ENCODE measurements at places on chromosomes 3 and 15.

- no peak for DNase-seq
Observed at GRCh38 chr3:71779674-71780377, 5.1 kb downstream of the PROK2 start.

GRCh38 chr15:65577129-65577996 lies 33.6 kb downstream of the INTS14 start:
- no peak for DNase-seq

GRCh38 chr3:153210660-153211059 lies 48.6 kb downstream of the RAP2B start:
- DNase-seq: no peak

DNA sequence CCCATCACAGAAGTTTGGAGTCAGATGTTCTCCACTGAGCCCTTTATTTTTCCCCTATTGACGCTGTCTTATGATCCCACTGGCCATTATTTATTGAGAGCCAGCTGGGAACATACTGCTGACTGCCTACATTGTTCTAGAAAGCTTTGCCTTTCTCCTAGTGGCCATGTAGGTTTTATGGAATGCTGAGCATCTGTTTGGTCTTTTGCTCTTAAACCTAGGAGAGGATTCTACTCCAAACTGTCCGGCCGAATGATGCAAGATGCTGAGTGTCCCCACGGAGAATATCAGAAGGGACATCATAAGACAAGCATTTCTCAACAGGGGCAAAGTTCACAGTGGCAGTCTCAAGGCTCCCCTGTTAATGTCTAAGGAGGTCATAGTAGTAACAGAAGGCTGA lies 171.4 kb downstream of the ARRDC4 start:
- DNase-seq: no peak

GRCh38 chr3:64575211-64575844 lies 112.5 kb downstream of the ADAMTS9 start:
- DNase-seq: no peak

DNA sequence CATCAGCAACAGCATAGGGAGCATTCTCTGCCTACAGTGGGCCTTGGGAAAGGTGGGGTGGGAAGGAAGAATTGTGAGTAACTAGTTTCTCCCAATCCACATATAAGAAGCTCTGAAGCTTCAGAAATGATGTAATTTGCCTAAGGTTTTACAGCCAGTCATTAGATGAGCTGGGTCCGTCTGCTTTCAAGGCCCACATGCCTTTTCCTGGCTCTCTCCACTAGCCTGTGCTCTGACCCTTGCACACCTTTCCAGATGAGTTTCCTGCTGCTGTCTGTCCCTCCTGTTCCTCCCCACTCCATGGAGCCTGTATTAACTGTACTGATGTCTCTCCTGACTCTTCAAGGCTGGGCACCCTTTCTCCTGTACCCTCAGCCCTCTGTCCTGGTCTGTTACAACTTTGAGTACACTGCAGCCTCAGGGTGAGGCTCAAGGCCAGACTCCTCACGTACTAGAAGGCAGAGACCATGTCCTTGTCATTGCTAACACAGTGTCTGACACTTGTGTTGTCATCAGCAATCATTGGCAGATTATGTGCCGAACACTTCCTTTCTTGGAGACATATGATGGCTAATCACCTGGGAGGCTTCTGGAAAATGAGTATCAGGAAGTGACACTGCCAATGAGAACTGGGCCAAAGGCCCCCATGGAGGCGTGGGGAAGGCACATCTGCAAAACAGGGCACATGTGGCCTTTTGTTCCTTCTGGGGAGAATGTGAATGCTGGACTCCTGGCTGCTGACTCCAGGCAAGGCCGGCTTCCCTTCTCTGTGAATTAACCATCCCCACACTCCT lies 6.6 kb downstream of the TM6SF1 start:
- DNase-seq: no peak

GRCh38 chr3:36484386-36484785 lies 104.1 kb downstream of the STAC start:
- no peak for DNase-seq

- DNase-seq: peak; percentile 50
Observed at GRCh38 chr15:98779463-98780071, 131.2 kb downstream of the IGF1R start.

DNA sequence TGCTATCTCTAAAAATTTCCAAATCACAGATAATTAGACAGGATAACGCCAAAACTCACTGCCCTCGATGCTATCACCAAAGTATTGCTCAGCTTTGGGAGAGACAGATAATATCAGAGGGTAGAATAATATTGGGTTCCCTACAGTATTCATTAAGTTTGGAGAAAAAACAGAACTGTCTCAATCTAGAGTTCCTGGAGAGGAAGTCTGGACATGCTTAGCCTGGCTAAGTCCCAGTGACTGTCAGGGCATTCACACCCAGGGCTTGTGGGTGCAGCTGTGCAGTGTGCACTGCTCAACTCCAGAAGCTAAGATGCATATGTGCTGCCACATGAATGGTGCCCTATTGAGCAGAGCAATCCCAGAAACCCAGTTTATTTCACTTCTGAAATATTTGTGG lies 459.6 kb upstream of the DPH6 start:
- no peak for DNase-seq

Measured in stimulated activated CD8-positive, alpha-beta memory T cell treated with anti-CD3 and anti-CD28 coated beads, Interleukin-7, amount 100 ng/mL, for 48 hours (primary cell).